ENCODE measurements at places on chromosomes 3 and 15.

GRCh38 chr3:63193647-63194046, 84.5 kb upstream of the SYNPR start:
- DNase-seq, result peak; percentile 33

DNA sequence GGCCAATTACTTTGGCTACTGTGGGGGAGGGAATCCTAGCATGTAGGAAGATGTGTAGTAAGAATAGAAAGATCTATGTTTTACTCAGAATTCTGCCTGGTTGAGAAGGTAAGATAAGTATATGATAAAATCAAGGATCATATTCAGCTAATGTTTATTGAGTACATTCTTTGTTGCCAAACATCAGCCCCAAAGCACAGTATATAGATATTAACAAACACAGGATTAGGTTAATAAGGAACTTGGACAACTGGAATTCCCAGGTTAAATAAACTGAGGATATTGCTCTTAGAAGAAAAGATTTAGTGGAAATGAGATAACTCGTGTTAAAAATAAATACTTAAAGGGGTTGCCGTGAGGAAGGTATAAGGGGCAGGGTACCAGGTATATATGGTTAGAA, 129.6 kb downstream of the FILIP1L start:
- DNase-seq, result no peak

DNA sequence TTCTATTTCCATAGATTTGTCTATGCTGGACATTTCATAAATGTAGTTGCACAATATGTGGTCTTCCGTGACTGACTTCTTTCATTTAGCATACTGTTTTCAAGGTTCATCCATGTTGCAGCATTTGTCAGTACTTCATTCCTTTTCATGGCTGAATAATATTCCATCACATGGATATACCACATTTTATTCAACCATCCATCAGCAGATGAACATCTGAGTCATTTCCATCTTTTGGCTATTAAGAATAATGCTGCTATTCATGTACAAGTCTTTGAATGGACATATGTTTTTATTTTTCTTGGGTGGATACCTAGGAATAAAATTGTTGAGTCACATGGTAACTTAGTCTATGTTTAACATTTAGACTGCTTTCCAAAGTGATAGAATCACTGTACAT, 99.3 kb upstream of the RAD18 start:
- DNase-seq, result no peak

GRCh38 chr3:128309026-128309425, 155.7 kb downstream of the EEFSEC start:
- no peak for DNase-seq

- DNase-seq, result no peak
Measured at GRCh38 chr15:60417112-60417511, 19.3 kb upstream of the ANXA2 start.

DNA sequence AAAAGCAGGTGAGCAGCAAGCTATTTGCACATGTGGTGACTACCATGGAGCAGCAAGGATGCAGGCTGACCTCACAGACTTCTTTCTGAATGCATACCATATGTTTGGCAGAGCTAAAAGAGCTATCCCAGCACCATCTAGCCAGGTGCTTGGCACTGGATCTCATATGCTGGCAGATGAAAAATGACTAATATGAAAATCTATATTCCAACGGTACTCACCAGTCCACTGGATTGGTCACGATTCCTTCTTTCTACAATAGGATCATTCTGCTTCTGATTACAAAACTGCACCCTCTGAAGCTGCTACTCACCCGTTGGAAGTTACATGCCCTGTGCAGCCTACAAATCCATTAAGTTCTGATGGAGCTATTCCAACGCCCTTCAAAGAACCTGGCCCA, 714.3 kb upstream of the CFAP20DC start:
- DNase-seq, result no peak

DNA sequence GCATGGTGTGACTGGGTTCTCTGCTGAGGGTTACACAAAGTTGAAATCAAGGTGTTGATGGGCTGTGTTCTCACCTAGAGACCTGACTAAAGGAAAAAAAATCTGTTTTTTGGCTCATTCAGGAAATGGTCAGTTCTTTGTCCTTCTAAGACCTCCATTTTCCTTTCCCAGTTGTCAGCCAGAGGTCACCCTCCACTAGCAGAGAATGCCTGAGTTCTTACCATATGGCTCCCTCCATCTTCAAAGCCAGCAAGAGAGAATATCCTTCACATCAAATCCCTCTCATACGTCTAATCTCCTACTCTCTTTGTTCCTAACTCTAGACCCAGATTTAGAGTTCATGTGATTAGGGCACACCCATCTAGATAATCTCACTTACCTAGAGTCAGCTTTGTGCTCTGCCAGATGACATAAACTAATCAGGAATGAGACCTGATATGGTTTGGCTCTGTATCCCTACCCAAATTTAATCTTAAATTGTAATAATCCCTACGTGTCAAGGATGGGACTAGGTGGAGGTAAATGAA, 19.4 kb downstream of the ANKRD28 start:
- DNase-seq, result no peak
